ENCODE measurements at places on chromosomes 13 and 19.
A peak's percentile ranks its signal among the peaks of the same experiment; 100 is the strongest.

DNA sequence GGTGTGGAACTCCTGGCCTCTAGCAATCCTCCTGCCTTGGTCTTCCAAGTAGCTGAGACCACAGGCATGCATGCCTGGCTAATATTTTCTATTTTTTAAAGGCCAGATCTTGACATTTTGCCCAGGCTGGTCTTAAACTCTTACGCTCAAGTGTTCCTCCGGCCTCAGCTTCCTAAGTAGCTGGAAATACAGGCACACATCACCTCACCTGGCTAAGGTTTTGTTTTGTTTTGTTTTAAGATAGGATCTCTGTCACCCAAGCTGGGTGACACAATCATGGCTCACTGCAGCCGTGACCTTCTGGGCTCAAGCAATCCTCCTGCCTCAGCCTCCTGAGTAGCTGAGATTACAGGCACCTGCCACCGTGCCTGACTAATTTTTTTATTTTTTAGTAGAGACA, 5.5 kb upstream of the RLN3 start:
- DNase-seq = no peak

DNA sequence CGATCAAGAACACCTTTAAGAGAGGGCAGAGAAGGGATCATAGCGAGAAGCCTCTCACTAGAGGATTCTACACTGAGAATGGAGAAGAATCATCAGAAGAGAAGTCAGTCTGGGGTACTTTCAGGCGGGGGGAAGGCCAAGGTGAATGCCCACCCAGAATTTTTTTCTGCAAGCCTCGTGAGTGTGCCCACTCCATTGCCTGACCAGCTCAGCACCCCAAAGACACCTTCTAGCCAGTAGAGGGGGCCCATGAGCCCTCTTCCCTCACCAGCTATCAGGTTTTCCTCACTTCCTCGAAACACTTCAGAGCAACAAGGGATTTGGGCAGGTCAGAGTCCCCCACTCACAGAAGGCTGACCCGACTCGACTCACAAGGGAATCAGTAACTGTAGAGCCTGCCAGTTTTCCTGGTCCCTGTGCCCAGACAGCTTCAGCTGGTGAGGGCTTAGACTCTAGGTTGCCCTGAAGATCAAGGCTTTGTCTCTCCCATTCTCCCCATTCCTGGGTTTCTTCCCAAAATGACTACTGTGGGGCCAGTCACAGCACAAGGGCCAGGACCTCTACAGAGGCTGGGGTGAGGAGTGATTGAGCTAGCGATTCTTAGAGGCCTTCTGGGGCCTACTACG, 18.4 kb downstream of the NLRP13 start:
- DNase-seq = no peak

- DNase-seq = no peak
These were observed 5.5 kb upstream of the ZFP36 start for GRCh38 chr19:39401070-39401548.

DNA sequence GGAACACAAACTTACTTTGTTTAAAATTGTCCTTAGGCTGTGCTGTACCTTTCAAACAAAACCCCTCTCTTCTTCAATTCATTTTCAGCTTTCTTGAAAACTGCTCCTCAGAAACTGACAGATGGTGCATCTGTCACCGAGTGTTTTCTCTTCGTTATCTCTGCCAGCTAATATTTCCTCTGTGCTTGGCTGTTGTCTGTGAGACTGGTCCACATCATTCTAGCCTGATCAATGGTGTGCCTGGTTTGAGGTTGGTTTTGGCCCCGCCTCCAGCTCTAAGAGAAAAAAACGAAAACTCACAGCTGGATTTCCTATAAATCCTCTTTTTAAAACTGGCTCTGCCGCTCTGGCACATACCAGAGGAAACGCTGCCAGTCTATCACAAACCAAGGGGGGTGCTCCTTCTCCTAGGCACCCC, 79.7 kb downstream of the STARD13 start:
- no peak for DNase-seq

GRCh38 chr19:41877916-41878905, 1.1 kb downstream of the CD79A start:
- DNase-seq = no peak

GRCh38 chr13:50587115-50587514, 256.4 kb downstream of the DLEU7 start:
- DNase-seq = no peak

DNA sequence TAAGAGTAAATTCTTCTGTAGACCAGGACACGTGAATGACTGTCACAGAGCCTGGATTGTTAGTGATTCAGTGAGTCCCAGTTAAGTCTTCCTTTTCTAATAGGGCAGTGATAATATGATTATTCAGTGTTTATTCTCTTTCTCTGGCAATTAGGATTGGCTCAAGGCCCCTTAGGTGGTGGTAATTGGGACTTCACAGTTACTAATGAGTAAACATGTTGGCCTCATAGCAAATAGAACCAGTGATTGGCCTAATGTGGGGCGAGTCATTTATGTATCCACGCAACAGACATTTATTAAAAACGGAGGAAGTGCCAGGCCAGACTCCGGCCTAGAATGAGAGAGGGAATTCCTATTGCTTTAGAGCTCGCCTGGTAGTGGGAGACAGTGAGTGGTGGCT, 72.4 kb downstream of the SHISA2 start:
- DNase-seq = no peak

DNA sequence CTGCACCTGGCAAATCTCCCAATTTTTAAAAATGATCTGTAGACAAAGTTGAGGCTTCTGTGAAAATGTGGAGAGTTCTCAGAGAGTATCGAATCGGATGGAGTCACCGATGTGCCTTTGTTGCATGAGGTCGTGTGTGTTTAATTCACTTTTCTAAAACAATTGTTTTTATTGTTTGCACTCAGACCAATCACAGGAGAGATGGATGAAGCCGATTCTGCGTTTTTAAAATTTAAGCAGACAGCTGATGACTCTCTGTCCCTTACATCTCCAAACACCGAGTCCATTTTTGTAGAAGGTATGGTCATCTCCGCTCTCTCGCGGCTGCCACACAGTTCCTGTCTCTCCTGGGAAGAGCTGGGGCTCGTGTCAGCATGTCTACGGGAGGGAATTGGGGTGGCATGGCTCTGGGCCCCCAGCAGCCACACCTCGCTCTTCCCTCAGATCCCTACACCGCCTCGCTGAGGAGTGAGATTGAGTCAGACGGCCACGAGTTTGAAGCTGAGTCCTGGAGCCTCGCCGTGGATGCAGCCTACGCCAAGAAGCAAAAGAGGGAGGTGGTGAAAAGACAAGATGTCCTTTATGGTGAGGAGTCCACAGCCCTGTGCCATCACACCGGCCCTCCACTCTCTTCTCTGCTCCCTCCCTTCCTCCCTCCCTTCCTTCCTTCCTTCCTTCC, 47.2 kb downstream of the PEX11G start:
- no peak for DNase-seq

GRCh38 chr13:59837101-59837500, 326.6 kb downstream of the DIAPH3 start:
- DNase-seq = no peak

GRCh38 chr13:59883885-59884284, 279.8 kb downstream of the DIAPH3 start:
- no peak for DNase-seq

GRCh38 chr13:41470196-41470595, 12.8 kb downstream of the RGCC start:
- DNase-seq = no peak

DNA sequence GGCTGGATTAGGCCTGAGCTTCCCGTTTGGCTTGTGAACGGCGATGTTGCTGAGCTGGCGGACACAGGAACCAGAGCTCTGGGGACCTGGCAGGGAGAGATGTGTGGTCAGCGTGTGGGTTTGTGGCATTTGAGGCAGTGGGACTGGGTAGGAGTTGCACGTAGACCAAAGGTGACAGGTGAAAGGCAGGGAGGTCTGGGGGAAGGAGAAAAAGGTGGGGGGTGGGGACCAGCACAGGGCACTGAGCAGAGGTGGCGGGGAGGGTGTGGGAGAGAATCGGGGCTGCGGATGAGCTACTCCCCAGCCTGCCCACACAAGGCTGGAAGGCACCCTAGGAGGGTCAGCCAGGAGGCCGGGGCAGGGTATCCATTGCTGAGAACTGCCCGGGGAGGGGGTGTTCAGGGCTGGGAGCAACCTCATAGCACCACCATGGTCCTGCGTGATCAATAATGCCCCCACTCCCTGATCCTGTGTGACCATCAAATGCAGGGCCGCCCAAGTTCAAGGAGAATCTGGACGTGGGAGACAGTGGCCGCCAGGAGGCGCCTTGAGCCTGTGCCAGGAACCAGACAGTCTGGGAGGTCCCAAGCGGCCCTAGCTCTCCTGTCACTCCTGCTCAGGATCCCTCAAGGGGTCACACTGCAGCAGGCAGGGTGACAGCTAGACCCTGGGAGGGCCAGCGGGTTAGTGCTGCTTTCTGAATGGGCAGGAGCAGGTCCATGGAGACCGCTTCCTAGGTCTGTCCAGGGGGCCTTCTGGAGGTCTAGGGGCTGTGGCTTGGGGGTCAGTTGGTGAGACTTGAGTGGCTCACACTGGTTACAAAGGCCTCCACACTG, 12.8 kb upstream of the SELENOW start:
- peak; percentile 15 for DNase-seq

GRCh38 chr13:91630946-91631345, 232.5 kb downstream of the GPC5 start:
- DNase-seq = no peak

GRCh38 chr19:30252214-30252613, 120.0 kb upstream of the ZNF536 start:
- DNase-seq = no peak

GRCh38 chr19:12730064-12730463, 4.4 kb downstream of the TRIR start:
- no peak for DNase-seq

DNA sequence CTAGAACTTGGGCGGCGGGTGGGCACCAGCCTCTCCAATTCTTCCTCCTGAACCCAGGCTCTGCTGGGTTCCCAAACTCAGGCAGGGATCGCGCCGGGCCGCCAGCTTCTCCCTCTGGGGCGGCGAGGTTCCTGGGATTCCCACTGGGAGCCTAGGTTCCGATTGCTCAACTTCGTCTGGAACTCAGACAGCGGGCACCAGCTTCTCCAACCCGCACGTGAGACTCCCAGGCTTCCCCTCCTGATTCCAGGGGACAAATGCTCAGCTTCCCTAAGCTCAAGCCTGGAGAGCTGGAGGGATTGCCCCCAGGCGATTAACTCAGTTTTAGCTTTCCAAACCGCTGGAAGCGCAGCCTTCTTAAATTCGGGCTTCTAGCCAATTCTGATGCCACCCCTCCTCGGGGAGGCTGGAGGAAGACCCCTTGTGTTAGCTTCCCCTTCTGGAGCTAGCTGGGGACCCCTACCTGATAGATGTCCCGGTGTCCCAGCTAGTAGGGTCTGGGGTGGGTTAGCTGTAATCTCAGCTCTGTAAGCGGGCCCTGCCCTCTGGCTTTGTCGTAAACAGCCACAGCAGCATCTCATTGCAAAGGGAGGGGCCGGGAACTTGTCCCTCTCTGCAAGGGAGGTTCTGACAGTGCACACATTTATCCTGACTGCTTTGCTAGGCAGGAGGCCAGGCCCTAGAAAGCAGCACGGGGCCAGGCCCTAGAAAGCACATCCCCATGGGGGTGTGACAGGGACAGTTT, 671 bp downstream of the MCOLN1 start:
- no peak for DNase-seq

- DNase-seq = no peak
These were observed 102.1 kb upstream of the FNDC3A start for GRCh38 chr13:48873587-48873986.

DNA sequence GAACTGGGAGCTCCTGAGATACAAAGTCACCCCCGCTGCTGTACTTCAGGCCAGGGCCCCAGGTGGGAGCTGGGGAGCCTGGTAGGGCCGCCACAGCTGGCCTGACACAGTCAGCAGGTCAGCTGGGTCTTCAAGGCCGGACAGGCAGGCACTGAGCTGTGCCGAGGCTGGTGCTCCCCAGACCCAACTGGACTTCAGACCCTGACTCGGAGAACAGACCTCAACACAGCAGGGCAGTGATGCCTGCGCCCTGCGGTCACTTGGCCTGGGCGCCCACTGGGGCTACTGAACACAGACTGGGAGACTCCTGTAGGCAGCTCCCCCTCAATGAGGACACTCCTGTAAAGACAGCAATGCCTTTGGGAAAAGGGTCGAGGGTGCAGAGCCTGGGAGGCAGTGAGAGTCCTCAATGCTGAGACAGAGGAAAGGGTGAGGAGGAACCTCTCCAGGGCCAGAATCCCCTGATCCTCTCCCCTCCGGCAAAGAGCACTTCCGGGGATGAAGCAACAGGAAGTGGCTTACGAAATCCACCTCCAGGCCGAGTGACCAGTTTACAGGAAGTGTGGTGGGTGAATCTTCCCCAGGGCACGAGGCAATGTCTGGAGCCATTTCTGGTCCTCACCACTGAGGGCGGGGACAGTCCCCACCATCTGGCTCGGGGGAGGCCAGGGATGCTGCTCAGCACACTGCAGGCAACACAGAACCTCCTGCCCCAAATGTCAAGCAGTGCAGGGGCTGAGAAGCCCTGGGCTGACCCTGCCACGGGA, 40.8 kb upstream of the ISYNA1 start:
- DNase-seq = no peak

GRCh38 chr13:44267980-44268379, 105.6 kb upstream of the SERP2 start:
- no peak for DNase-seq

- no peak for DNase-seq
These were observed 224.4 kb upstream of the HTR2A start for GRCh38 chr13:47121092-47121763.
